Occipital lobe (tissue), 3 donors: ENCODE measurements at places on chromosomes 3 and 15.

GRCh38 chr15:101009176-101009575 lies 90.0 kb downstream of the LRRK1 start:
- no peak for DNase-seq

GRCh38 chr3:127720985-127721935 lies 48.5 kb downstream of the ABTB1 start:
- DNase-seq = no peak

DNA sequence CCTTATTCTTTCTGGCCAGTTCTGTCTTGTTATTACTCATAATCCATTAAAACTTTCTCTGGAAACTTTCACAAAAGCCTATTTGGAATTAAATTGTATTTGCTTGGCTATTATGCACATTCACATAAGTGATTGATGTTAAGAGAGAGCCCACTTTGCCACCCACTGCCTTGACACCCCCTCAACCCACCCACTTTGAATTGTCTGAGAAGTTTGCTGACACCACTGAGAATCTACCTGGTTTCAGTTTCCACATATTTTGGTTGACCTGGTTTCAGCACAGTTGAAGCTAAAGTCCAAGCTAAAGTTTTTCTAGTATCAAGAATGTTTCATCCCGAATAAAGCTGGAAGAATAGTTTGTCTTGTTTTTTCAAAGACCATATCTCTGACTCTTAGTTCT lies 70.9 kb downstream of the ARMC8 start:
- DNase-seq = no peak

DNA sequence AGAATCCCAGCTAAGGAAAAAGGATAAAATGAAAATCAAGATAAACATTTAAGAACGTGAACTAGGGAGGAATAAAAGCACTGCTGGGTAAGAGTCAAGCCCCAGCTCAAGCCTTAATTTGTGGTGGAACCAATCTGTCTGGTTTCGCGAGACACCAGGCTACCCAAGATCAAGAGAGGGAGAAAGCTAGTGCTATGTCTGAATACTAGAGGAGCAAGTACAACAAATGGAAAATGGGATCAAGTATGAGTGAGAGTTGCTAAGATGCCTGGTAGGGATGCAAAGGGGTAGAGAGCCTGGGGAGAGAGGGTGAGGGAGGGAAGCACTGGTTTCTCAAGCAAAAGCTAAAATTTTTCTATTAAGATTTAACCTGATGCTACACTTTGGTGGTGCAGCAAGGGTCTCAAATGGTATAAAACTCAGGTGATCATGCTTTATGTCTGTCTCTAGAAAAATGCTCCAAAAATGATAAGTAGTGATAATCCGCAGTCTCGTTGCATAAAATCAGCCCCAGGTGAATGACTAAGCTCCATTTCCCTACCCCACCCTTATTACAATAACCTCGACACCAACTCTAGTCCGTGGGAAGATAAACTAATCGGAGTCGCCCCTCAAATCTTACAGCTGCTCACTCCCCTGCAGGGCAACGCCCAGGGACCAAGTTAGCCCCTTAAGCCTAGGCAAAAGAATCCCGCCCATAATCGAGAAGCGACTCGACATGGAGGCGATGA lies 1.7 kb upstream of the SETD5 start:
- DNase-seq = no peak

DNA sequence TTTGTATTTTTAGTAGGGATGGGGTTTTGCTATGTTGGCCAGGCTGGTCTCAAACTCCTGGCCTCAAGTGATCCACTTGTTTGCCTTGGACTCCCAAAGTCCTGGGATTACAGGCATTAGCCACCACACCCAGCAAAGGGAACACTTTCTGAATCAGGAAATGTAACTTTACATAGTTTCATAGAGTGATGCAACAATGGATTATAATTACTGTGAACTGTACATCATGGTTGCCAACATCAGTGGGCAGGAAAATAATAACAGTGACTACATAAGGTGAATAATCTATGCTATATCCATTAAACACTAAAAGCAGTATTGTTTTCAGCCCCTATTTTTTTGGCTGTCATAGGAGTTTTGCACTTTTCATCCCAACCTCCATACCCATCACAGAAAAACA lies 5.0 kb upstream of the KPNA1 start:
- no peak for DNase-seq

DNA sequence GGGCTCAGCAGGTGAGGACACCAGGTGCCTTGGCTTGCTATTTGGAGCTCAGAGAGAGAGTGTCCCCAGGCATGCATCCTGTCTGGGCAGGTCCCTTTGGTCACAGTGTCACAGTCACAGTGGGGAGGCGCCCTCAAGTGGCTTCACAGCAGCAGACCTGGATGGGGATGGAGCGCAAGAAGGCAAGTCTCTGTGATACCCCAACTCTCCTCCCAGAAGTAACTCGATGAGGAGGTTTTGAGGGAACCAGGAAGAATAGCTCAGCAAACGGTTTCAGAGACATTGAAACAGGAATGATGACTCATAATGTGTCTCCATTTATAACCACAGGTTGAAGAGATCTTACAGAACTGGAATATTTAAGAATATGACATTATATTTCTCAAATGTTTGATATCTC lies 66.5 kb upstream of the SH3GL3 start:
- DNase-seq = no peak

DNA sequence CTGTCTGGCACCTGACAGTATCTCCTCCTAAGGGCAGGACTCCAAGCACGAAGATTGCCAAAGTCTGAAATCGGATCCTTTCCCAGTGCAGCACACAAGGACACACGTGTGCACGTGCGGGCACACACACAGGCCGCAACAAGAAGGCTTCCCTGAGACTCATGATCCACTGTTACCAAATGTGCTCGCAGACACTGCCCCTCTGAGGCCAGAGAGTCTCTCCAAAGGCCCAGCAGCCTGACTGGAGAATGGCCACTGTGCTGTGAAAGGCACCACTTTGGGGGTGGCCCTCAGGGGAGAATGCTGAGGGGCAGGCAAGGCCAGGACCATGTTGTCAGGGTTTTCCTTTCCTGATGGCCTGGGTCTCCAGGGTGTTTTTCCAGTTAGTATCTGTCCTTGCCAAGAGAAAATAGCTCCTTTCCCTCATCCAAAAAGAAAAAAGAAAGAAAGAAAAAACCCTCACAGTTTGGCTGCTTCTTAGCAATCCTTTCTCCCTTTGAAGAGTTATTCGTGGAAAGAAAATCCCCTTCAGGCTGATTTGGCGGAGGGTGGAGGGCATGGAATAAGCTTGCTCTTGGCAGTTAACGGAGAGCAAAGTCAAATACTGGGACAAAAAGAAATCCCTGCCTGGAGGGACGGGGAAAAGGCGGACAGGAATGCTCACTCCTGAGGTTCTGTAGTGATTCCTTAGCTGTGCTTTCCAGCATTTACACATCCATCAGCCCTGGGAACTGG lies 112.2 kb upstream of the ETV5 start:
- DNase-seq = peak; percentile 38

- no peak for DNase-seq
These were observed 535.6 kb upstream of the ALCAM start for GRCh38 chr3:104831071-104831470.

DNA sequence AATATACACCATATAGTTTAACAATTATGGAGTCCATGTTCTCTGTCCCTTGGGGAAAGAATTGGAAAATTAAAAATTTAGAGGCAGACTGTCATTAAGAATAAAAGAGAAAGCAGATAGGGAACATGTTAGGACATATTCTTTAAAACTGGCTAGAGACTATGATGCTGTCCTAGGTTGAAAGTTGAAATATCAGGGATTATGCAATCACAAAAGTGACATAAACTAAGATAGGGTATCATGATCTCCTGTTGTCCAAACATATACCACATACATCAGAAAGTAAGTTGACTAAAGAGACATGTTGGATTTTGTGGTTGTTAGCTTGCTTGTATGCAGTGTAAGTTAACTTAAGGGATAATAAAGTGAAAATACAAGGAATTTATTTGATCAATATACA lies 9.9 kb upstream of the EID1 start:
- DNase-seq = no peak
